ENCODE measurements at places on chromosomes 13 and 19. TPM values are rescaled to one million over a fixed set of nuclear protein-coding genes. Genes with fewer than 3 reads are reported as not detected.
A peak's percentile ranks its signal among the peaks of the same experiment; 100 is the strongest.

DNA sequence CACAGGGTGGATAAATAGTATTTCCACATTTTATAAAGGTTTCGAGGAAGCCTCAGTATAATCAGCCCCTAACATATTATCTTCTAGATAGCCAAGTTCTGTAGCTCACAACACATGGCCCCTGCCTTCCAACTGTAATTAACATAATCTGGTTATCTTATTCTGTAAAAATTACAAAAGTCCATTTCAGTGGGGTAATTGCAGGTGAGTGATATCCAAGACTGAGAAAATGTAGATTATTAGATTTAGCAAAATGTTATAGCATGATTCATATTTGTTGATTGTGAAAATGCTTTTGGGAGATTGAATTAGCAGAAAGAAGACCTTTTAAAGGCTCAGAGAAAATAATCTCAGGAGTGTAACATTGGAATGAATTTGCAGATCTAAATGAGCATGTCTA is 168.3 kb upstream of the GPC6 start:
- H3K4me1 ChIP-seq: no peaks in the 10 kb centered on the region
- no peaks in the 10 kb centered on the region for H3K36me3 ChIP-seq
- no peak for DNase-seq
- H3K4me3 ChIP-seq: no peak overlapping the region

FXYD3 gene
- not detected for total RNA-seq

NANOS2 gene
- total RNA-seq: not detected

- DNase-seq: peak; percentile 97
- H3K36me3 ChIP-seq: peaks cover 6% of the 10 kb centered on the region
- H3K27me3 ChIP-seq: no peaks in the 10 kb centered on the region
- peaks cover 10% of the 10 kb centered on the region for H3K4me1 ChIP-seq
Observed at GRCh38 chr19:10334588-10335351, 1.4 kb upstream of the RAVER1 start.

DNA sequence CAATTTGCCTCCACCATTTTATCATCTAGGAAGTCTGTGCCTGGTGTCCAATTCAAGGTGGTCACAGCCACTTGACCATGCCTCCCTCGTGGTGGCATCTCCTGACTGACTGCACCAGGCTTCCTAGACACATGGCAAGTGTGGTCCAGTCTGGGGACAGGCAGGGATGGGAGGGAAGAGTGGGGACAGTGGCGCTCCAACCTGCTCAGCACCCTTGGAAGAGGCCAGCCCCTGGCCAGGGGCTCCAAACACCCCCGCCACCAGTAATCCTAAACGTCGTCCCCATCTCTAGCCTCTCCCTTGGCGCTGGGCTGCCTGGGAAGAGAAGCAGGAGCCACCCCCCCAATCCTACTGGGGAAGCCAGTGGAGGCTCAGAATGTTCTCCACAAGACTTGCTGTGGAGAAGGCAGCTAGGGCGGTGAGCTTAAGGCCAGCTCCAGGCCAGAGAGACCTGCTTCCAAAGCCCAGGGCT is 2.7 kb downstream of the RPL36 start:
- H3K27ac ChIP-seq: no peak overlapping the region
- H3K4me1 ChIP-seq: peaks cover 21% of the 10 kb centered on the region
- H3K4me3 ChIP-seq: no peak overlapping the region
- H3K27me3 ChIP-seq: no peaks in the 10 kb centered on the region

DNA sequence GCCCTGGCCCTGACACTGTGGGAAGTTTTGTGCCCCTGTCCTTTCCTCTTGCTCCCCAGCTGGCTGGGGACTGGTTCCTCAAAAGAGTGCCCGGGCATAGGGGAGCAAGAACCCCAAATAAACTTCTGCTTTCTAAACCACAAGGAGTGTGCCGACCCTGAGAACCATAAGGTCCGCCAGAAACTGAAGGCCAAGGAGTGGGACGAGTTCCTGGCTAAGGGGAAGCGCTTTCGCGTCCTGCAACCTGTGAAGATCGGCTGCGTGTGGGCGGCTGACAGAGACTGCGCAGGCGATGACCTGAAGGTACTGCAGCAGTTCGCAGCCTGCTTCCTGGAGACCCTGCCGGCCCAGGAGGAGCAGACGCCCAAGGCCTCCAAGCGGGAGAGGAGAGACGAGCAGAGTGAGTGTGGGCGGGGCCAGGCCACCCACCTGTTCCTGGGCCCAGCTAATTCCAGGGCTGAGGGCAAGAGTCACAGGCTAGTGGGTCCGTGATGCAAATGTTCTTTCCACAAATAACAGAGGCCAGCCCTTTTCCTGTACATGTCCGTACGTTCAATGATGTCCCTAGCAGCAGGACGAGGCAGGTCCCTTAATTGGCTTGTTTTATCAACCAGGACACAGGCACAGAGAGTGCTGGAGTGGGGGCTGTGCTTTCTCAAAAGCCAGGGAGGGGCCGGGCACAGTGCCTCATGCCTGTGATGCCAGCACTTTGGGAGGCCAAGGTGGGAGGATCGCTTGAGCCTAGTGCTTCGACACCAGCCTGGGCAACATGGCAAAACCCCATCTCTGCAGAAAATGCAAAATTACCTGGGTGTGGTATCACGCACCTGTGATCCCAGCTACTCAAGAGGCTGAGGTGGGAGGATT is 25.6 kb downstream of the UBXN6 start:
- no peaks in the 10 kb centered on the region for H3K27me3 ChIP-seq
- H3K4me3 ChIP-seq: no peak overlapping the region
- H3K4me1 ChIP-seq: no peaks in the 10 kb centered on the region
- no peak overlapping the region for H3K27ac ChIP-seq
- H3K36me3 ChIP-seq: no peaks in the 10 kb centered on the region

DNA sequence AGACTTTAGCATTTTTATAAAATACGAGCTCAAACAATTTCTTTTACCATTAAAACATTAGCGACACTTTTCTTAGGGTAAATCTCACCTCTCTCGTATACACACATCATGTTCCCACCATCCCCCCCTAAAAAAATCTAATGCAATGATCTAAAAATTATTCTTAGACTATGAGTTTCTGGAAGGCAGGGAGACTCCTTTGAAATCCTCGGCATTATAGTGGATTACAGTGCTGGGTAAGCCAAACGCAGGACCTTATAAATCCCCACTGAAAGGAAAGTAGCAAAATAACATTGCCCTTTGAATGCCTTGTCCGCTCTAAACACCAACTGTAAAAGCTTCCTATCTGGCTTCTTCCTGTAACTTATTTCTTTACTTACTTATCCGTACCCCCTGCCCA is 35.0 kb downstream of the NUFIP1 start:
- H3K27me3 ChIP-seq: no peaks in the 10 kb centered on the region
- no peak for DNase-seq
- H3K27ac ChIP-seq: no peak overlapping the region
- H3K4me3 ChIP-seq: no peak overlapping the region
- H3K4me1 ChIP-seq: no peaks in the 10 kb centered on the region

DNA sequence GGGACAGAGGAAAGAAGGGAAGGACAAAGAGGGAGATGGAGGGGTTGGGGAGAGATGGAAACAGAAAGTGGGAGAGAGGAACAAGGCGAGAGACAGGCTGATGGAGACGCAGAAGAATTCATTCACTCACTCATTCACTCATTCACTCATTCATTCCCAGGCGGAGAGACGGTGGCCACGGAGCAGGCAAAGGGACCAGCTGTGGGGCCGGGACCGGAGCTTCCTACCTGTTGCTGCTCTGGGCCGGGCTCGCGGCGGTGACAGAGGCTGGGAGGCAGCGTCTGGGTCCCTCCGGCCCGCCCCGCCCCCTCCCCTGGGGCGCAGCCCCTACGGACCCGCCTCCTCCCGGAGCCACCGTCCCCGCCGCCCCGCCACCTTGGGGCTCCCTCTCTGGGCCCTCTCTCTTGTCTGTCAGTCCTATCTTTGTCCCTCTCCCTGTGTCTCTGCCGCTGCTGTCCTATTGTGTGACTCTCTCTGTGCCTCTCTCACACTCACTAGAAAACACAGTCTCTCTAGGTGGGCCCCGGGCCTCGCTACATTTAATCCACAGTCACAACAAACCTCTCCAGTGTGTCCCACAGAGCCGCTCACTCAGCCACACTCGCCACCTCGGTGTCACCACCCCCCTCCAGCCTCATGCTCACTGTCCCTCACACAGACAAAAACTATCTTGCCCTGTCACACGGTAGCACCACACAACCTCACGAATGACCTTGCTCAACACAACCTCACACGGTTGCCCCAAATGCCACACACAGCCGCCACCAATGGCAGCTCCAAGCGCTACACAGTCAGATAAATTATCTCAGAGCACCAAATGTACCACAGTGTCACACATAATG is at the start of gene GNG8:
GNG8 (minus strand) TSS at position 283 of the 842 bp plus-strand sequence. CDS start 1,520 bp downstream, outside the sequence.
- H3K27ac ChIP-seq: no peak within 1 kb of the TSS
- H3K36me3 ChIP-seq: no peaks in the 10 kb centered on the region
- H3K4me3 ChIP-seq: no peak within 1 kb of the TSS

GRCh38 chr19:3637621-3638020 is 11.0 kb upstream of the CACTIN start:
- no peaks in the 10 kb centered on the region for H3K4me1 ChIP-seq
- no peak overlapping the region for H3K27ac ChIP-seq
- no peaks in the 10 kb centered on the region for H3K27me3 ChIP-seq
- no peak overlapping the region for H3K4me3 ChIP-seq
- H3K36me3 ChIP-seq: no peaks in the 10 kb centered on the region

DNA sequence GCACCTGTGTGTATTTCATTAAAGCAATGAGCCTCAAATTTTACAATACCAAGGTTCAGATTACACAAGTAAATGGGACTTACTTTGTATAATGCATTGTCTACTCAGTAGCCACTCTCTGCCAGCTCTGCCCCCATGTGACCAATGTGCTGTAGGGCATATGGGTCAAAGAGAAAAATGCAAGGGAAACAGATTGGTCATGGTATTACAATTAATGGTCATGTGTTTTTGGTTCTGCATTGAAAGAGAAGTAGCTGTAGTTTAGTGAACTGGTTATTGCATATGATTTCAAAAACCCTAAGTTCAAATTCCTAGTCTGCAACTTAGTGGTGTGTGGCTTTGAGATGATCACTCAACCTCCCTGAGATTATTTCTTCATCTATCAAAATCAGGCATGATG is 545.4 kb downstream of the SUCLA2 start:
- no peak overlapping the region for H3K27ac ChIP-seq
- H3K27me3 ChIP-seq: no peaks in the 10 kb centered on the region

GRCh38 chr19:39133431-39134270 is 8.1 kb downstream of the PAK4 start:
- H3K4me1 ChIP-seq: peaks cover 35% of the 10 kb centered on the region
- H3K27ac ChIP-seq: no peak overlapping the region
- H3K27me3 ChIP-seq: no peaks in the 10 kb centered on the region

DNA sequence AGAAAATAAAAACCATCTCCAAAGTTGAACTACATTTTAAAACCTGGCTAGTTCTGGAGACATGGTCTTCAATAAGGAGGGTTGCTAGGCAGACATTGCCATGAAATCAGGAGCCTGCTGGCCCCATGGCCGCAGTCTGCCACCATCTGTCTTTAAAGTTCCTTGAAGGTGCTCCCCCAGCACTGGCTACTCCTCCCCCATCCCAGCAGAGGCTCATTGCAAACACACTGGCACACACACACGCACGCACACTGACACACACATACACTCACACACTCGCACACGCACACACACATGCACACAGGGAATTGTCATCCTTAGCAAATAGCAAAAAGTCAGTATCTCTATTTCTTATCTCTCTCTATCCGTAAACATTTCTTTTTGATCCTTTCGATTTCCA is 68.4 kb downstream of the ZIC5 start:
- no peak overlapping the region for H3K27ac ChIP-seq
- peaks cover 14% of the 10 kb centered on the region for H3K4me1 ChIP-seq
- H3K4me3 ChIP-seq: no peak overlapping the region
- no peaks in the 10 kb centered on the region for H3K27me3 ChIP-seq
- H3K36me3 ChIP-seq: no peaks in the 10 kb centered on the region

DNA sequence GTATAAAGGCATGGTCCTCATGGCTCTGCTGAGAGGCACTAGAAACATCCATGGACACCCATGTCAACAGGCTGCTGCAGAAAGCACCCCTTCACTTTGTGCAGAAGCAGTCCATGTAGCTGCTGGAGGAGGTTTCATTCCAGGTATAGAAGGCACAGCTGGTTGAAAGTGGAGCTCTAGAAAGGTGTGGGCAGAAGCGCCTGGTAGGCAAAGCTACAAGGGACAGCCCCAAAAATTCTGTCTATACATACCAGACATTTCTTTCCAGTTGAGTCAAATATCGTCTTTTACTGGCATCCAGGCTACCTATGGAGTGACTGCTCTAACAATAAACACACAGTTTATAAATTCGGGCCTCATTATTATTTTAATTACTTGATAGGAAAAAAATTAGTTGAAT is 129.3 kb downstream of the ENOX1 start:
- no peak overlapping the region for H3K4me3 ChIP-seq
- no peaks in the 10 kb centered on the region for H3K27me3 ChIP-seq
- no peak overlapping the region for H3K27ac ChIP-seq
- no peak for DNase-seq

DNA sequence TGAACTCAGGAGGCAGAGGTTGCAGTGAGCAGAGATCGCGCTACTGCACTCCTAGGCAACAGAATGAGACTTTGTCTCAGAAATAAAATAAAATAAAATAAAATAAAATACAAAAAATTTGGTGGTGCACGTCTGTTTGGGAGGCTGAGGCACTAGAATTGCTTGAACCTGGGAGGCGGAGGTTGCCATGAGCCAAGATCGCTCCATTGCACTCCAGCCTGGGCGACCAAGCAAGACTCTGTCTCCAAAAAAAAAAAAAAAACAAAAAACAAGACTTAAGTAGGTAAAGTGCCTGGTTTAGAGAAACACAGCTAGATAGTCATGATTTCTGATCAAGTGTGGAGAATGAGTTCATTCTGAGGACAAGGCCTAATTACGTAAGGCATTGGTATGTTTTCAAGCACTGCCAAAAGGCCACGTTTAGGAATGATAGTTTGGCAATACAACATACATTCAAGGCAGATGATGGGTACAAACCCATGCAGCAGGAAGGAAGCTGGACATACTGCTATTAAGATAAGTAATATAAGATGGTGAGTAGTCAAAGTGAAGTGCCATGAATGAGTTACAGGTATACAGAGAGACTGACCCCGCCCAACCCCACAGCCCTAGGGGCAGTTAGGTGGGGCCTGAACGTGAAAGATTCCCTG is 4.8 kb upstream of the UCHL3 start:
- no peaks in the 10 kb centered on the region for H3K4me1 ChIP-seq
- H3K27ac ChIP-seq: no peak overlapping the region
- H3K27me3 ChIP-seq: no peaks in the 10 kb centered on the region

DNAAF3 gene
- total RNA-seq: 0.50 TPM

- H3K4me1 ChIP-seq: no peaks in the 10 kb centered on the region
- no peaks in the 10 kb centered on the region for H3K27me3 ChIP-seq
- peak; percentile 35 for DNase-seq
- H3K36me3 ChIP-seq: peaks cover 81% of the 10 kb centered on the region
- H3K4me3 ChIP-seq: no peak overlapping the region
- H3K27ac ChIP-seq: no peak overlapping the region
Observed at GRCh38 chr19:49997709-49998108, 27.5 kb downstream of the VRK3 start.

RGS9BP gene
- under 0.01 TPM for total RNA-seq

CPAMD8 gene
- 1.4 TPM for total RNA-seq
